Motor neuron (in vitro differentiated cells): ENCODE measurements at places on chromosomes 5 and 9. TPM values are rescaled to one million over a fixed set of nuclear protein-coding genes. Genes with fewer than 3 reads are reported as not detected.

The SPINK7 gene
- 1.1 TPM in 1 of 2 replicates, not detected in the other for total RNA-seq

The BARHL1 gene
- total RNA-seq: 0.57 and 0.78 TPM in 2 replicates

The ZFP37 gene
- 3.8 and 4.0 TPM in 2 replicates for total RNA-seq

The BTNL3 gene
- not detected in 2 replicates for total RNA-seq

The EIF4E1B gene
- total RNA-seq: 0.23 and 1.1 TPM in 2 replicates

The ANKHD1 gene
- total RNA-seq: 70.6 and 71.5 TPM in 2 replicates

The KCNIP1 gene
- total RNA-seq: 14.6 and 17.0 TPM in 2 replicates

The PSAT1 gene
- 60.9 and 62.1 TPM in 2 replicates for total RNA-seq

The CERCAM gene
- total RNA-seq: 14.6 and 16.0 TPM in 2 replicates

The CAST gene
- 28.5 and 29.3 TPM in 2 replicates for total RNA-seq

The SLC22A4 gene
- total RNA-seq: 1.1 and 1.4 TPM in 2 replicates

The PCDHGA8 gene
- total RNA-seq: 0.52 and 0.68 TPM in 2 replicates

The ARL14EPL gene
- total RNA-seq: not detected in 2 replicates

The PGM5 gene
- 0.77 TPM in 1 of 2 replicates, not detected in the other for total RNA-seq

The GARIN3 gene
- total RNA-seq: 0.36 and 0.54 TPM in 2 replicates

The CATSPER3 gene
- total RNA-seq: 0.67 TPM in 1 of 2 replicates, not detected in the other

The IFNA2 gene
- total RNA-seq: not detected in 2 replicates

The FCN1 gene
- total RNA-seq: not detected in 2 replicates

The FOXD4L6 gene
- total RNA-seq: 0.41 and 0.47 TPM in 2 replicates

The KIF2A gene
- 40.2 and 54.7 TPM in 2 replicates for total RNA-seq

The AQP7 gene
- total RNA-seq: 2.8 and 3.0 TPM in 2 replicates

The ORM2 gene
- total RNA-seq: not detected in 2 replicates

The ESM1 gene
- 1.3 TPM in 1 of 2 replicates, not detected in the other for total RNA-seq

The ENTPD2 gene
- 0.13 and 0.23 TPM in 2 replicates for total RNA-seq

The ANGPTL2 gene
- total RNA-seq: 1.2 and 1.6 TPM in 2 replicates

The TMEM215 gene
- total RNA-seq: 0.26 and 0.42 TPM in 2 replicates

The SPINK13 gene
- total RNA-seq: 0.32 TPM in 1 of 2 replicates, not detected in the other

The C9 gene
- total RNA-seq: not detected in 2 replicates

The TTC23L gene
- total RNA-seq: 1.8 and 2.1 TPM in 2 replicates

The CD180 gene
- total RNA-seq: under 0.01 and 0.13 TPM in 2 replicates

The PCDHAC2 gene
- total RNA-seq: 6.1 and 7.5 TPM in 2 replicates

The SLC23A1 gene
- total RNA-seq: 1.9 and 2.5 TPM in 2 replicates

The QRFP gene
- total RNA-seq: 0.75 and 1.7 TPM in 2 replicates

The ADCY2 gene
- 83.3 and 108 TPM in 2 replicates for total RNA-seq

The PCDHB12 gene
- total RNA-seq: 0.49 and 3.4 TPM in 2 replicates

The ZNF483 gene
- 44.5 and 50.9 TPM in 2 replicates for total RNA-seq

The CCDC192 gene
- 1.7 and 1.9 TPM in 2 replicates for total RNA-seq

The CORO2A gene
- total RNA-seq: 0.87 and 1.1 TPM in 2 replicates

The TAF11L5 gene
- 1.0 and 1.4 TPM in 2 replicates for total RNA-seq
